ENCODE measurements at places on chromosomes 4 and X. TPM values are rescaled to one million over a fixed set of nuclear protein-coding genes. Genes with fewer than 3 reads are reported as not detected.

The GAGE12F gene
- not detected for total RNA-seq

The HS6ST2 gene
- not detected for total RNA-seq

The GIMD1 gene
- total RNA-seq, result not detected

The SMARCA1 gene
- 0.07 TPM for total RNA-seq

The RPL34 gene
- 2,872 TPM for total RNA-seq

The PCDH7 gene
- not detected for total RNA-seq

The NAT8L gene
- total RNA-seq, result not detected

The GABRG1 gene
- not detected for total RNA-seq

The CT47C1 gene
- not detected for total RNA-seq

DNA sequence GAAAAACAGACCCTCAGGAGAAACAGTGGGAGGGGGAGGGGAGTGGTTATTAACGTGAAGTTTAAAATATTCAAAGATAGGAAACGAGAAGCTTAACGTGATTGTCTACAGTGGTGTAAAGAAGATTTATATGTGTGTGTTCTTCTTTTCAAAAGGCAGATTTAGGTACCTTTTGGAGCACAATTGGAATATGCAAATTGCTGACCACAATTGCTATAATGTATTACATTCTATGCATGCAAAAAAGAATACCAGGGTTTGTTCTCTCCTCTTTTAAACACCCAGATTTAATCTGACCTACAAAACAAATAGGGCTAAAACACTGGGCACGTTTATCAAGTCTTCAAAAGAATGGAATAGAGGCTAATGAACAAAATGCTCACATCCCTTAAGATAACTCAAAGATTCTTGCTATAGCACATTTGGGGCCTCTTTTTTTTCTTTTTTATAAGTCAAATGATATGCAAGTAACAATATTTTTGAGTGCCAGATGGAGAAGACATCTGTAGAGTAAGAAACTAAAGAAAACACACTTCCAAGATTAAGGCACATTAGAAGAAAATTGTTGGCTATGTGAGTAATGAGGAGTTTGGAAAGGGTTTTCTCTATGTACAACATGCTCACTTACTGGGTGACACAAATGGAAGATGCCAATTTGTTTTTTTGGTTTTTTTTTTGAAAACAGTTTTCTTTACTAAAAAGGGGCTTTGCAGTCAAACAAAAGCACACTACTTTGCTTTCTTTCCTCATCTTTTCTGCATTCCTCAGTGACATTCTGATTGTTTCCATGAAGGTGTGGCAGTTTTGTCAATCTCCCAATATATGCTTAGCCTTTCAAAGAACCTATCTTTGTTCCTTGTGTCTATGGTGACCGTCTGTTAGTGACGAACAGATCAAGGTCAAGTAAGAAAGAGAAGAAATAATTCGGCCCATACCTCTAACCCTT is 240.3 kb downstream of the PALLD start:
- H3K4me1 ChIP-seq, result no peaks in the 10 kb centered on the region
- DNase-seq, result no peak
- H3K27ac ChIP-seq, result no peak overlapping the region
- H3K36me3 ChIP-seq, result no peaks in the 10 kb centered on the region

DNA sequence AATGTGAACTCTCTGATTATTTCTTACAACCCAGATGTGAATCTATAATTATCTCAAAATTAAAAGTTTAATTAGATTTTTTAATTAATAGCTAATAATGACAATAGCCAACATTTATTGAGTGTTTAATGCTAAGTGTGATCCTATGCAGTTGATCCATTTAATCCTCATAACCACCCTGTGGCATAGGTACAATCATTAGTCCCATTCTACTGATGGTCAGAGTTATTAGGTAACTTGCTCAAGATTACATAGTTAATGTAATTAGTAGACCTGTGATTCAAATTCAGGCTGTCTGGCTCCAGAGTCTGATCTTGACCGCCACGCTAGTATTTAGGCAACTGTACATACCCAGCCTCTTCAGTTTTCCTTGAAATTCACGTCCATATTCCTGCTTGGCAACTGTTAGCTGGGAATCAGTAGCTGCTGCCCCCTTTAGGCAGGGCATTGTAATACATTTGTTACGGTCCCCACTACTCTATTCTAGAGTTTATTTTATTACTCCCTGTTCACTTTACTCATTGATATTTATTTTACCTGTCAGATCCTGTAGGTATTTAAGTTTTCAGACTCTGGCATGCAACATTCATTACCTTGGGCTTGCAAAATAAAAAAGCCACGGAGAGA is 20.6 kb upstream of the TEC start:
- no peak for DNase-seq
- peaks cover 2% of the 10 kb centered on the region for H3K4me1 ChIP-seq
- H3K36me3 ChIP-seq, result no peaks in the 10 kb centered on the region
- no peaks in the 10 kb centered on the region for H3K27me3 ChIP-seq
- no peak overlapping the region for H3K4me3 ChIP-seq

DNA sequence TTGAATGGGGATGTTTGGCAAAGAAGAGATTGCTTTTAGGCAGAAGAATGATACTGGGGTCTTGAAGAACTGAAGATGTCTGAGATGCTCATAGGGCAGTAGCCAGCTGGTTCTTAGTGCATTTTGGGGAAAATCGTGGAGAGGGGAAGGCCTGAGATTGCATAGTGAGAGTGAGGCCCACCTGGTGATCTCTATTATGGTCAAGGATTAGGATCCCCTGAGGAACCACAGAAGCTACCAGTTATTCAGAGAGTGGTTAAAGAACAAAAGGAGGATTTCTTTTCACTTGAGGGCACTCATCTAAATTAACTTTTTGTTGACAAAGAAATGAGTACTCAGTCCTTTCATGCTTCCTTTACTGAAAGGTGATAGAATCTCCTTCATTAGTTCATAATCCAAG is 271.3 kb upstream of the HAND2 start:
- H3K4me3 ChIP-seq, result no peak overlapping the region
- H3K36me3 ChIP-seq, result no peaks in the 10 kb centered on the region
- DNase-seq, result no peak

GRCh38 chr4:53313510-53313909 is 52.4 kb downstream of the SCFD2 start:
- DNase-seq, result no peak
- peaks cover 22% of the 10 kb centered on the region for H3K4me1 ChIP-seq
- H3K4me3 ChIP-seq, result no peak overlapping the region
- no peak overlapping the region for H3K27ac ChIP-seq
- no peaks in the 10 kb centered on the region for H3K27me3 ChIP-seq

DNA sequence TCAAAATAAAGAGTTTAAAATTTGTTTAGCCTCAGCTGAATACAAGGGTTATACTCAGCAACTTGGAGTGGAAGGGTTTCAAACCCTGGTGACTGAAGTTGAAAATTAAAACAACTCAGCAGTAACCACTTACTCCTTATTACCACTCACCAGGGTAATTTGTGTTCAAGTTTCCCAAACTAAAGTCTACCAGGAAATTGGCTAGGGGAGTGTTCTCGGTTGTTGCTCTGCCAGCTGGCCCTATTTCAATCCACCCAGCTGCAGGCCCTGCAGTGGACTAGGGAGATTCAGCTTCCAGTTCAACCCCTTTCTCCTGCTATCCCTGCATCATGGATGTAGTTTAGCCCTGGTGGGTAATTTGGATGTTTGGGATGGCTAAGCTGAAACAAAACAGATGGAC is 37.8 kb upstream of the EXOC1L start:
- no peak overlapping the region for H3K27ac ChIP-seq
- no peak overlapping the region for H3K4me3 ChIP-seq
- H3K36me3 ChIP-seq, result no peaks in the 10 kb centered on the region
- peaks cover 4% of the 10 kb centered on the region for H3K27me3 ChIP-seq

DNA sequence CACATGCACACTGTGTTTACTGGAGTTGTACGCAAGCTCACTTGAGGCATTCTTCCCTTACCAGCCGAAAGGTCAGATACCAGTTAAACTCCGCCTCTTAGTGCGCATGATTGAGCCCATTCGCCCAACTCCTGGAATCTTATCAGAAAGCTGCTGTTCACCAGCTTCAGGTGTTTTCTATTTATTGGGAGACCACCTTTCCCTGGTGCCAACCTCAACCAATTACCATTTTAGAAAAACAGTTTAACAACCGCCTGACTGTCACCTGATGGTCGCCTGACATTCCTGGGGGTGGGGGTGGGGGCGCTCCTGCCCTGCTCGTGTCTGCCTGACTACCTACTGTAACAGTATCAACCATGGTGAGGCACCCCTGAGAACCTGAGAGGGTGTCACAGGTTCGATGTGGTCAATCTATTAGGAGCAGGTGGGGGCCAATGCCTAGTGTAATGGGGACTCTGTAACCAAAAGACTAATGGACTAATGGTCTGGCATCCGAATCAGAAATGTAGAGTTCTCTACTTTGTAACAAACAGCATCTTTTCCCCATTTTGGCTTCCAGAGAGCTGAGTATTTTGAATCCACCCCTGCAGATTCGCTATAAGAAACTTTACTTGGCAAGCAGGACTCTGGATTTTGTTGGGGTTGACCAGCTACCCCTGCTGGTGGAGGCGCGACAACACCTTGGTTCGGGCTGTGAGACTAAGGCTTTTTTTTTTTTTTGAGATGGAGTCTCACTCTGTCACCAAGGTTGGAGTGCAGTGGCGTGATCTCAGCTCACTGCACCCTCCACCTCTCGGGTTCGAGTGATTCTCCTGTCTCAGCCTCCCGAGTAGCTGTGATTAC is 58.2 kb upstream of the ZNF157 start:
- no peaks in the 10 kb centered on the region for H3K27me3 ChIP-seq
- no peaks in the 10 kb centered on the region for H3K4me1 ChIP-seq
- H3K4me3 ChIP-seq, result no peak overlapping the region

GRCh38 chr4:55249476-55249875 is 96.6 kb upstream of the SRD5A3 start:
- H3K4me1 ChIP-seq, result no peaks in the 10 kb centered on the region
- H3K27ac ChIP-seq, result no peak overlapping the region
- peaks cover 20% of the 10 kb centered on the region for H3K27me3 ChIP-seq
- H3K36me3 ChIP-seq, result no peaks in the 10 kb centered on the region
- DNase-seq, result no peak
- no peak overlapping the region for H3K4me3 ChIP-seq

- peaks cover 4% of the 10 kb centered on the region for H3K36me3 ChIP-seq
- DNase-seq, result no peak
- H3K4me1 ChIP-seq, result peaks cover 4% of the 10 kb centered on the region
- H3K27ac ChIP-seq, result no peak overlapping the region
- no peaks in the 10 kb centered on the region for H3K27me3 ChIP-seq
Measured at GRCh38 chr4:99868126-99868596, 26.1 kb downstream of the LAMTOR3 start.

DNA sequence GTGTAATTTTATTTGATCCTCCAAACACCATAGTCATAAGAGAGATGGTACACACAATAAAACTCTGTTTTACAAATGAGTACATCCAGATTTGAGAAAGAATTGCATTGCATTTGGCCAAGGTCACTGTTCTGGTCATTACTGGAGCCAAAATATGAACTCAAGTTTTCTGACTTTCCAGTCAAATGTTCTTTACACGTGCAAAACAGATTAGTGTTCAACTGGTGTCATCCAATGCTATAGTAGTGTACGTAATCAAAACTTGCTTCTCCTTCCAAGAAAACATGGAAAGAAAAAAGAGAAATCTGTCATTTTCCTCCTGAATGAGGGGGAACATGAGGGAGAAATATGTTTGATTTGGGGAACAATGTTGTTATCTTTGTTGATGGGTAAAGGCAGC is 291.9 kb downstream of the NAF1 start:
- no peak for DNase-seq
- H3K4me3 ChIP-seq, result no peak overlapping the region
- no peaks in the 10 kb centered on the region for H3K36me3 ChIP-seq
- no peak overlapping the region for H3K27ac ChIP-seq
- no peaks in the 10 kb centered on the region for H3K4me1 ChIP-seq
